ENCODE measurements at places on chromosomes 16 and 17. TPM values are rescaled to one million over a fixed set of nuclear protein-coding genes. Genes with fewer than 3 reads are reported as not detected.

The C16orf54 gene
- 0.19 TPM for polyA plus RNA-seq

The NOS2 gene
- 2.0 TPM for polyA plus RNA-seq

The RNF43 gene
- 13.7 TPM for polyA plus RNA-seq

The OR2C1 gene
- polyA plus RNA-seq: 0.57 TPM

The FOXL1 gene
- polyA plus RNA-seq: 19.9 TPM

The SLC25A10 gene
- polyA plus RNA-seq: 13.7 TPM

The KRTAP4-6 gene
- not detected for polyA plus RNA-seq

The KRT33A gene
- polyA plus RNA-seq: not detected

The SYNGR2 gene
- polyA plus RNA-seq: 83.8 TPM

The RARA gene
- 36.1 TPM for polyA plus RNA-seq

The DHRS7C gene
- not detected for polyA plus RNA-seq

The RAB26 gene
- polyA plus RNA-seq: 2.4 TPM

The MMP15 gene
- 14.4 TPM for polyA plus RNA-seq

The COG1 gene
- polyA plus RNA-seq: 47.2 TPM

The INTS2 gene
- polyA plus RNA-seq: 9.8 TPM

The IGF2BP1 gene
- polyA plus RNA-seq: 21.5 TPM

The PLXDC1 gene
- 7.5 TPM for polyA plus RNA-seq

The KIF2B gene
- polyA plus RNA-seq: not detected

The AOC2 gene
- polyA plus RNA-seq: 1.2 TPM

The ST6GALNAC1 gene
- polyA plus RNA-seq: 0.37 TPM
